Immature natural killer cell (primary cell): ENCODE measurements at places on chromosomes 7 and 10.

DNA sequence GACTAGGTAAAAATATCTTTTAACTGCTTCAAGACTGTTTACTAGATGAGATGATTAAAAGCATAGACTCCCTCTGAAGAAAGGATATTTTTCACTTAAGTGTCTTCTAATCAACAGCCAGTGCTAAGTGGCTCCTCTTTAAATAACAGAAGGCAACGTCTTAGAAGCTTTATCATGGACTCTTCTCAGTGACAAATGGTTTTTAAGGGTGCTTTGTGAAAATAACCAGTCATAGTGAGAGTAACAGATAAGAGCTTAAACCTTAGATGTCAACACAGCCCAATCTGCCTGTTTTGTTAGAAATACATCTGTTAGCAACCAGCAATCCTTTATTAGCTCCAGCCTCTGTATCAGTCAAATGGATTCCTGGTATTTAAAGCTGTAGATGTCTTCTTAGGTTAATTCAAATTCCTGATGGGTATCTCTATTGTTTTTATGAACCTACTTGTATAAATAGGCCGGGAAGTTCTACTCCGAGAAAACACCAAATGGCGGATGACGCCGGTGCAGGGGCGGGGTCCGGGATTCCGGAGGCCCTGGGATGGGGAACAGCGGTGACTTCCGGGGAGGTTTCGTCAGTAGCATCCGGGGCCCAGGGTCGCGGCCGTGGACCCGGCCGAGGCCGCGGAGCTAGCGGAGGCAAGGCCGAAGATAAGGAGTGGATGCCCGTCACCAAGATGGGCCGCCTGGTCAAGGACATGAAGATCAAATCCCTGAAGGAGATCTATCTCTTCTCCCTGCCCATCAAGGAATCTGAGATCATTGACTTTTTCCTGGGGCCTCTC is 285.4 kb downstream of the GPR37 start:
- no peak for DNase-seq

- no peak for DNase-seq
Observed at GRCh38 chr10:108060246-108060645, 895.7 kb upstream of the SORCS1 start.

- no peak for DNase-seq
Observed at GRCh38 chr10:100186253-100187212, 704 bp upstream of the ERLIN1 start.

DNA sequence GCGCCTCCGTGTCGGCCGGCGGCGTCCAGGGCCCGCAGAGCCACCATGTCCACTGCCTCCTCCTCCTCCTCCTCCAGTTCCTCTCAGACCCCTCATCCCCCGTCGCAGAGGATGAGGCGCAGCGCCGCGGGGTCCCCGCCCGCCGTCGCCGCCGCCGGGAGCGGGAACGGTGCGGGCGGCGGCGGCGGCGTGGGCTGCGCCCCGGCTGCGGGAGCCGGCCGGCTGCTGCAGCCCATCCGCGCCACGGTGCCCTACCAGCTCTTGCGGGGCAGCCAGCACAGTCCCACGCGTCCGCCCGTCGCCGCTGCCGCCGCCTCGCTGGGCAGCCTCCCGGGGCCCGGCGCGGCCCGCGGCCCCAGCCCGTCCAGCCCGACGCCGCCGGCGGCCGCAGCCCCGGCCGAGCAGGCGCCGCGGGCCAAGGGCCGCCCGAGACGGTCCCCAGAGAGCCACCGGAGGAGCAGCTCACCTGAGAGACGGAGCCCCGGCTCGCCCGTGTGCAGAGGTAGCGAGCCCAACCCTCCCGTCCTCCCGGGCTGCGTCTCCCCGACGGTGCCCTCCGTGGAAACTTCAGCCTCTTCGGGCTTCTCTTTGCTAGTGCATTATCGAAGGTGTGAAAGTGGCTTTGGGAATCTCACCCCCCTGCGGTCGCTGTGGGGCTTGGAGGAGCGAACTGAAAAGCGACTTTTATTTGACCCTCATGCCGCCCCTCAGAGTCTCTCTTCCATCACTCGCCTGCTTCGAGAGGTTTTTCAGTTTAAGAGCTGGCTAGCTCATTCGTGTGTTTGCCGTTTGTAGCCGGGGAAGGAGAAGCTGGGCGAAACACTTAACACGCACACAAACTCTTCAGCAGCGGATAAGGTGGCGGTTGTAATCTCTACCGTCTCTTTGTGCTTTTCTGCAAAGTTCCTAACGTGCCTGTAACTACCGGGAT is 975 bp downstream of the GLCCI1 start:
- peak; percentile 56 for DNase-seq

GRCh38 chr10:76681153-76681552 is 956.5 kb downstream of the KCNMA1 start:
- DNase-seq: no peak

GRCh38 chr7:139658296-139658695 is 119.5 kb downstream of the HIPK2 start:
- DNase-seq: no peak

DNA sequence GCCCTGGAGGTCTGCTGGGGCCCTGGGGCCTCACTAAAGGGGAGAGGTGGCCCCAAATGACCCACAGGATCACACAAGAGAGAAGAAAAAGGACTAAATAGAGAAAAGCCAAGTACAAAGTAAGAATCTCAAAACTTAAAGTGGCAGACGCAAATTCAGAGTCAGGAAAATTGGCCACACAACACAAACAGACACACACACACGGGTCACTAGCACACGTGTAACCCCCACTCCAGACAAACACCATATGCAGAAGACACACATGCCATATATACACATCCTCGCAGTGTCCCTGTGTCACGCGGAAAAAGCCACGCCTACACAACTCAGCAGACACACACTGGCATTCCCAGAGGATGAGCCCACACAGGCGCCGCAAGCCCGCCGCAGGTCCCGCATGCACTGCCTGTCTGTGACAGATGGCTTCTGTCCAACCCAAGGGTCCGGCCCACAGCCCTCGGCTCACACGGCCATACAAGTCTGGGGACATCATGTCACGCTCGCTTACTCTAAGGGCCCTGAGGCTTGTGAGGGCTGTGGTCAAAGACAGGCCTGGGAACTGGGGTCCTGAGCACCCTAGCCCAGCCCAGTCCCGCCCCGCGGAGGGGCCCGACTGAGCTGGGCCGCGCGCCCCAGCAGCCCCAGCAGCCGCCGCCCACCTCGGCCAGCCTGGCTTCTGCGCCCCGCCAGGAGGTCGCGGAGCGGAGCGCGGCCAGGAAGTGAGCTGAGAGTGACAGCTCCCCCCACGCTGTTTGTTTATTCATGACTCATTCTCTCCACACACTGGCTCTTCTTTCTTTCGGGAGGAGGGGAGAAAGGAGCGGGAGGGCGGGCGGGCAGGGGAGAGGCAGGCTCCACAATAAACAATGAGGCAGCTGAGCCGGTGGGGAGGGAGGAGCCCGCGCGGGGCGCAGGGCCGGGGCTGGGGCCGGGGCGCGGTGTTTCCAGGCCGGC is 95.5 kb upstream of the ZMIZ1 start:
- DNase-seq: peak; percentile 78

- peak; percentile 27 for DNase-seq
Observed at GRCh38 chr10:44316187-44316921, 68.5 kb downstream of the CXCL12 start.

DNA sequence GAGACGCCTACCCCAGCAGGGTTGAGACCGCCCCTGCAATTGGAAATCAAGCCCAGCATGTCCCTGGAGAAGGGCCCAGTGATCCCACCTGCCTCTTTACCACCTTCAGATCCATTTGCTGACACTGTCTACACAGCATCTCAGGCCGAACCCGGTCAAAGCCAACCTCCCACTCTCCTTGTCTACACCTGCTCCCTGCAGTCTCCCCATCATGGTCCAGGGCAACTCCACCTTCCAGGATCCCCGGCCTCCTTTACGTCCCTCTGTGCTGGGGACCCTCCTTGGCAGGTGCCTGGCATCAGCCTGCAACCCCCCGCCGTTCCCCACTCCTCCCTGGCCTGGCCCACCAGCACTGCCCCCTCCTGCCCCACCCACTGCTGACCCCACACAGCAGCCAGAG is 227.2 kb downstream of the PAXIP1 start:
- DNase-seq: no peak

GRCh38 chr10:11685787-11686218 is 56.4 kb upstream of the ECHDC3 start:
- DNase-seq: no peak
